ENCODE measurements at places on chromosomes 3 and 15.

GRCh38 chr3:196654006-196654734, 14.7 kb downstream of the NRROS start:
- no peak for DNase-seq

DNA sequence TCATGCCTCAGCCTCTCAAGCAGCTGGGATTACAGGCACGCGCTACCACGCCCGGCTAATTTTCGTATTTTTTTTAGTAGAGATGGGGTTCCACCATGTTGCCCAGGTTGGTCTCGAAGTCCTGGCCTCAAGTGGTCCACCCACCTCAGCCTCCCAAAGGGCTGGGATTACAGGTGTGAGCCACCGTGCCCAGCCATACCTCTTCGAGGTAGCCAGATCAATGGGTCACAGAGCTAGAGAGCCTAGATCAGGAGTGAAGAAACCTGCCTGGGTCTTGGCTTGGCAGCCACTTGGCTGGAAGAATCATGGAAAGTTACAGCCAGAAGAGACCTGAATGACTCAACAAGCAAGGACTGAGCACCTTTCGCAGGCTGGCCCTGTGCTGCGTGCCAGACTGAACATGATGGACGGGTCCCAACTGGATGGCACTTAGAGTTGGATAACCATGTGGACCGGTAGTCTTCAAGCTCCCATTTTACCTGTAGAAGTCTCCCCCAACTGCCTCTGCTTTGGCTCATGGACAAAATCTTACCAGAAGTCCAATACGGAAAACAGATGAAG, 29.7 kb downstream of the GNB5 start:
- no peak for DNase-seq

GRCh38 chr3:67648701-67649100, 5.7 kb downstream of the SUCLG2 start:
- DNase-seq: no peak

- no peak for DNase-seq
These were observed 23.8 kb upstream of the POLG start for GRCh38 chr15:89358435-89358754.

DNA sequence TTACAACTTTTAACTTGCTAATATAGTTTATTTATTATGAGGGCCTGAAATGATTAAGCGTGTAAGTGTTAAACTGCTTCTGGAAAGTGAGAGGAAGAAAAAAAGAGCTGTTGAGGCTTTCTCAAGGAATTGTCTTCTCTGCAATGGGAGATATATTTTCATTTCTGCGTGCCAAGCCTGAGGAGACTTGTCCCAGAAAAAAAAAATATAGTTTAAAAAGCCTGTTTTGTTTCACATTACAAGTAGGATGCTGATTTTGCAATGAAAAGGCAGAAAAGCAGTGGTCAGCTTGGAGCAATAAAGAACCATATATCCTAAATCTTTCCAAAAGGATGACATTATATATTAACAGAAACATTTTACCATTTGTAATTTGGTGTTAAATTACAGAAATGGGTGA, 115.5 kb downstream of the GMNC start:
- no peak for DNase-seq

GRCh38 chr3:60856257-60857046, 394.8 kb downstream of the FHIT start:
- DNase-seq: no peak

GRCh38 chr15:31031471-31032067, 40.1 kb upstream of the MTMR10 start:
- no peak for DNase-seq

- DNase-seq: no peak
These were observed 213.6 kb downstream of the FEZF2 start for GRCh38 chr3:62159709-62160092.

- DNase-seq: no peak
These were observed 39.7 kb downstream of the DIPK2A start for GRCh38 chr3:144011251-144011799.

- no peak for DNase-seq
These were observed 28.3 kb downstream of the FBXO40 start for GRCh38 chr3:121621491-121621890.

DNA sequence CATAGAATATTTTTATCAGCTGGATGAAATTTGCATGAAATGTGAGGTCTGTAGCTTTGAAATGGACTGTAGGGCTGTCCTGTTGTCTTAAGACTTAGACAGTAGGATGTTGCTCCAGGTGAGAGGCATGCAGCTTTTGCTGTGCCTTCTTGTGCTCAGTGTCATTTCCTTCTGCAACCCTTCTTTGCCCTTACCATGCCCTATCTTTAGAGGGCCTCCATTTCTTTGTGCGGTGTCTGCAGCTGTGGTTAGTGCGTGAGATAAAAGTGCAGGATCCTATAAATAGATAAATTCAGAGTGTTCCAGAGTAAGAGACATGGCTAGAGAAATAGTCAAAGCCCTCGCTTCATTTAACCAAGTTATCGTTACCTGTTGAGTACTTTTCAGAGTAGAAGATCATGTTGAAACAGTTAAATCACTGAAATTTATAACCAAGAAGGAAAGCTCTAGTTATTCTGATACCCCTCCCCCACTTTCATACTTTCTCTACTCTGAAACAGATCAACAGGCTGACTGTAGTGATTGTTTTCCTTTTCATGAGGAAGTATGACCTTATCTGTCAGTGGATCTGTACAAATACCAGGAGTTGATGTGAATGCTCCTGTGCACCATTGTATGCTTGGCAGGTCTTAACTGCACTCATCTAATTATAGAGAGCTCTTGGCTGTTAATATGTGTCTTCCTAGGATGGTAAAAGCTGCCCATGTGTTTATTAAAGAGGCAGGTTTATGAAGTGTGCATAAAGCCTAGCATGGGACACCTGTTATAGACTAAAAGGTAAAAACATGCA, 18.2 kb downstream of the EIF3J start:
- DNase-seq: no peak

DNA sequence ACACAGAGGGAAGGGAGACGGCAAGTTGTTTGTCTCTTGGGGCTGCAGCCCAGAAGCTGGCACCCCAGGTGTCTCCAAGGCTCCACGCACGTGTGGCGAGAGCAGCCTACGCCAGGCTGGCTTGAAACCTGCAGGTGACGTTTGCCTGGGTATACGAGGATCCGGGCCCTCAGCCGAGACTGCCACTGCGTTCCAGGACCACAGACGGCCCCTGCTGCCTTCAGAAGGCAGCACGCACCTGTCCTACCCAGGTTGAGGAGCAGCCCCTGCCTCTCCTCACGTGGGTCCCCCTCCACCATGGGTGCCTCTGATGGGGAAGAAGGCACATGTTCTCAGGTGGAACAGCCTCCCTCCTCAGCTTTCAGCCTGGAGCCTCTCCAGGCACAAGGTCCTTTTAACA, 75.3 kb upstream of the PRR20G start:
- DNase-seq: no peak

DNA sequence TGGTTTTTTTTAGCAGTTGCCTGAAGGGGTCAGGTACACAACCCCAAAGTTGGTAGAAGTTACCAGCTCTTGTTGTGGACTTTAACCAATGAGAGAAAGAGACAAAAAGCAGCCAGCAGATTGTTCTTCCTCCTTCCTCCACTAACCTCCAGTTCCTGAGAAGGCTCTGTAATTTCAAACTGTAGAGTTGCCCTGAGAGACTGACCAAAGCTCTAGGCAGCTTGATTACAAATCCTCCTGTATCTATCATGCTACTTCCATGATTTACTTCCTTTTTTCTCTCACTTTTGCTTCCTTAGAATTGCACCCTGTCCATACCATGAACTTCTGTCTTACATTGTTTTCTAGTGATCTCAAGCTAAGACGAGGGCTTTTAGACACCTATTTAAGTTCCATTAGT, 29.2 kb downstream of the NSUN3 start:
- no peak for DNase-seq

DNA sequence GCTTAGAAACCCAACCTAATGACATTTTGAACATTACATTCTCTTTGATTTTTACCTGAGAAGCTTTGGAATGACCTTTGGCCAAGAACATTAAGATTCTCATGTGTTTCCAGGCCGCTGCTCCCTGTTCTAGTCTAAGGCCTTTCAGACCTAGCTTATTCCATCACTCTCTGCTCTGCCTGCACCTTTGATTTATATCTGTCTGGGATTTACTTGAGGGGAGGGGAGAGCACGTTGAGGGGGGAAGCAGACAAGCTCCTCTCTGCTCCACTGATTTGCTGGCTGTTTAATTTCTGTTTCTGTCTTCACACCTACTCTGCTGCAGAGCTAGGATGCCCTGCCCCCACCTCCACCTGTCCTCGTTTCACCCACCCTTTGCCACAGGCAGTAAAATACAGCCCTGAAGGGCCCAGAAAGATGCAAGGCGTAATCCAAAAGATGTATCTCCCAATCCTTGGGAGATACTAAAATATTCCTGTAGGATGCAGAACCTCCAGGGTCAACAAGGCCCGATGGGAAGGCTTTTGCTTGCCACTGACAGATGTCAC, 429.8 kb downstream of the EPHB1 start:
- no peak for DNase-seq

DNA sequence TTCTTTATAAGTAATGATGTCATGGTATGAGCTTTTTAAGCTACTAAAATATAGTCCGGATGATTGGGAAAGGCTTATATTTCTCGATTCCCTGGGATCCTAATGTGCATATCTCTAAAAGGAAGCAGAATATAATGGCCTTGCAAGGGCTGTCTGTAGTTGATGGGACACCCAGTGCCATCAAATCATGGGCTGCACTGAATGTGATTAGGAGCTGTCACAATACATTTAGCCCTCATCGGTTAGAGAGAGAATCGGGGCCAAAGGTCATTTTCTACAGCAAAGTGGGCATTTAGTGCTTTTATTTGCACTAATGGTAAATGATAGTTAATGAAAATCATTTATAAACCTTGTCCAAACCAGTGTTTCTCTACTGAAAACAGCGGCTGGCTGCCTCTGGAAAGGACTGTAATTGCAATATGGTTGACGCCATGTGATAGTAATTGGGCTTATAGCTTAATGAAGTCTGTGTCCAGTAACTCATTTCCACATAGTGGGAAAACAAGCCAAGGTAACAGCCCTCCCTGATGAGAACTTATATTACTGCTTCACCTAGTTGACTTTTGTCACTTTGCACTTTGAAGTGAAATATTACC, 265.0 kb upstream of the AZI2 start:
- no peak for DNase-seq

GRCh38 chr3:143750841-143751240, 97.4 kb downstream of the SLC9A9 start:
- no peak for DNase-seq

- DNase-seq: no peak
These were observed 537.5 kb downstream of the ZPLD1 start for GRCh38 chr3:102972350-102972749.

- no peak for DNase-seq
These were observed 42.9 kb downstream of the IGSF11 start for GRCh38 chr3:118991775-118992174.

DNA sequence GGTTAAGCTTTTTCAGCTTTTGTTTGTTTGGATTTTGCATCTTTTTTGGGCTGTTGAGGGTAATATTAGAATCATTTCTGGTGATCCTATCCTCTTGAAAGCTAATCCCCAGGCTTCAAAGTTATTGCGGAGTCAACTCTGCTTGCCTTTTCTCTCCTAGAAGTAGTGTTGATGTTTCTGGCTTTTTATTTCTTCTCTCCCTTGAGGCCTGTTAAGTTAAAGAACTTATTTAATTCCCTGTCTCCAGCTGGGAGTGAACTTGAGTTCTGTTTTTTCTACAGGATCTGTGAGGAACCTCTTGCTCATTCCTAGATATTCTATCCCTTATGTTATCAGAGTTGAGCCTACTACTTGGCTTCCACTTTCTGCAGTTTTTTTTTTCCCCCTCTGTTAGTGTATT, 34.1 kb upstream of the CACNA1D start:
- DNase-seq: no peak

GRCh38 chr15:50186752-50187151, 4.8 kb downstream of the SLC27A2 start:
- DNase-seq: no peak

DNA sequence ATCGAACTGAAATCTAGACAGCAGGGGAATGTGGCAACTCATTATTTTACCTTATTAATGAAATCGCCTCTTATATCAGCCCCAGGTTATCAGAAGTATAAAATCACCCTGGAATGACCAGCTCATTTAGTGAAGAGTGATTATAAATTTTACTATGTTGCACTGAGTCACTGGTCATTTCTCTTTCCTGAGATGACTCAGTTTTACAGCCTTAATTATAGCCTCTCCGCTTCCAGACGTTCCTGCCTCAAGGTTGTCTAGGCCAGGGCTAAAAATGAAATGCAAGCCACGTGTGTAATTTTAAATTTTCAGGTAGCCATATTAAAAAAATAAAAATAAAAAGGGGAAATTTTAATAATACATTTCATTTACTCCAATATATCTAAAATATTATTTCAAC, 33.3 kb downstream of the DET1 start:
- no peak for DNase-seq

DNA sequence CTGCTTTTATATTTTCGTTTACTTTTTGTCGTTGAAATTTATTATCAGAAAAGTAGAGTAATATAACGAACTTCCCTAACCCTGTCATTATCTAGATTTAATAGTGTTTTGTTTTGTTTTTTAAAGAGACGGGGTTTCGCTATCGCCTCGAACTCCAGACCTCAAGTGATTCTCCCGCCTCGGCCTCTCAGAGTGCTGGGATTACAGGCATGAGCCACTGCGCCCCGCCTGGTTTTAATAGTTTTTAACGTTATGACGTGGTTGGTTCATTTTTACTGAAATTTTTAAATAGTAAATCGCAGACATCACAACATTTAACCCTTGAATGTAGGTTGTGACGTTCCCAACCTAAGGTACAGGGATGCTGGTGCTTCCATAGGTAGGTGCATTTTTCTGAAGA, 1.0 kb downstream of the NGRN start:
- DNase-seq: no peak

DNA sequence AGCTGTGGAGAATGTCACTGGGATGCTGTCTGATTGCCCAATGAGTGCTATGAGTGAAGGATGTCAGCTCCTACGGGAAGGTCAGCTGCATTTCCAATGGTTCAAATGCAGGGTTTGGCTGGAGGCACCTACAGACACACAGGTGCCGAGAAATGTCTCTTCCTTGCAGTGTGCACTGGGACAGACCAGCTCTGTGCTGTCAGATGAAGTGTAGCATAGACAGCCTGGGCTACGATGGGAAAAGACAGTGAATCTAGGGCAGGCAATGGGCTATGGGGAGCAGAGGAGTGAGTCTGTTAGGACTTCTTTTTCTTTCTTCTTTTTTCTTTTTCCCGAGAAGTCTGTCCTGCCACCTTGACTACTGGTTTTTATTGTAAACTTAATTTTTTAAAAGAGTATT, 223.1 kb upstream of the EOMES start:
- DNase-seq: no peak

GRCh38 chr3:35932995-35933394, 293.7 kb downstream of the ARPP21 start:
- no peak for DNase-seq

DNA sequence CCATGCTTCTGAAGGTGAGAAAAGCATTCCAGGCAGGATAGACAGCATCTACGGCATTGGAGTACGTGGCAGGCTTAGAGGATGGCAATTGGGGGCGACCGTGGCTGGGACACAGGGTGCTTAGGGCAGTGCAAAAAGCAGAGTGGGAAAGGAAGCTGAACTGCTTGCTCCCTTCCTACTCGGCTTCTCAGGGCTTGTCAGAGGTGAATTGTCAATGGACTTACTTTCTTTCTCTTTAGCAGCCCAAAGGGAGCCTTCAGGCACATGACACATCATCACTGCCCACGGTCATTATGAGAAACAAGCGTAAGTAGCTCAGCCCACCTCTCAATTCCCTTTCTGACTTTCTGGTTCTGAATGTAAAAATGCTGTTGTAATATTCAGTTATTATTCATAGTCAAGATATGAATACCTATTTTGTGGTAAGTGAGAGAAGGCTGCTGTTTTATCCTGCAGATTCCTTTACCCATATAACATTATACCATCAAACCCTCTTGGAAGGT, 84.3 kb downstream of the KLHL25 start:
- peak; percentile 44 for DNase-seq

GRCh38 chr3:150627557-150627956, 24.4 kb downstream of the SELENOT start:
- DNase-seq: no peak

All from stimulated activated naive CD4-positive, alpha-beta T cell treated with Interleukin-2 at 50 U/mL for 16 hours (primary cell).